Endothelial cell (in vitro differentiated cells): ENCODE measurements at places on chromosomes 12 and 14. TPM values are rescaled to one million over a fixed set of nuclear protein-coding genes. Genes with fewer than 3 reads are reported as not detected.

GRCh38 chr14:104286496-104286895, 148.1 kb downstream of the KIF26A start:
- no peak overlapping the region for H3K4me3 ChIP-seq
- no peak for DNase-seq
- no peaks in the 10 kb centered on the region for H3K36me3 ChIP-seq
- H3K4me1 ChIP-seq = peaks cover 5% of the 10 kb centered on the region

SLC16A7 gene
- 14.6 TPM for total RNA-seq

GRCh38 chr14:74612350-74613021, 449 bp upstream of the LTBP2 start:
- peak overlapping the region; percentile 80 for H3K4me3 ChIP-seq
- peak; percentile 95 for DNase-seq
- H3K4me1 ChIP-seq = peaks cover 10% of the 10 kb centered on the region
- no peak overlapping the region for H3K27ac ChIP-seq

DNA sequence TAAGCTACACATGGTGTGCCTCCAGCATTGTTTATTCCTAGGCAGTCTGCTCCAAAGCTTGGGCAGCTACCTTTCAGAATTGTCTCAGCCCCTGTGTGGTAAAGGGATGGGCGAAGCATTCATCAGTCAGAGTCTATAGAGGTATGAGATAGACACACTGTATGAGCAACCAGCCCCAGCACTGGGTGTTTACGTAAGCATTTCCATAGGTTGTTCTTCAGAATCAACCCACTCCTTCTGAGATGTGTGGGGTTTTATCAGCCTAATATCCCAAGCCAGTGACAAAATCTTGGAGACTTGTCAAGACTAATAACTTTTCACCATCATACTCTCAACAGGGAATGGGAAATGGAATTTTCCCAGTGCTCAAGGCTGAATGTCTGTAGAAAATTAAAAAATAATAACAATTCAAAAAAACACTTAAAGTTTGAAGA, 98.2 kb downstream of the BTG1 start:
- DNase-seq = no peak
- no peak overlapping the region for H3K4me3 ChIP-seq
- no peaks in the 10 kb centered on the region for H3K36me3 ChIP-seq
- no peaks in the 10 kb centered on the region for H3K27me3 ChIP-seq
- no peak overlapping the region for H3K27ac ChIP-seq

DNA sequence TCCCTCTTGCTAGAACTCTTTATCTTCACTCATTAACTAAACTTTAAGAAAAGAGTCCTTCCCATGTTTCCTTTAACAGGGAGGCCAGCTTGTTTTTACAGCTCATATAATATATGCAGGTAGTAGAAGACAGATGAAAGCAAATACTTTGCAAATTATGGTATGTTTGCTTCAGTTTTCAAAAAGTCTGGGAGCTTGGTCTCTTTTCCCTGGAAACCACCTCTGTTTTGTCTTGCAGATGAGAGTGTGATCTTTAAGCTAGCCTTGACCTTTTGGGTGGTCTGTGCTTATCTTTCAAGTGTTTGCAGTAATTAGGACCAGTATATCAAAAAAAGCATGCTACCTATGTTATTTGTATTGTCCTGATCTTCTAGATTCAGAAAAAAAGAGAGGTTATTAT, 62.7 kb downstream of the ERC1 start:
- DNase-seq = no peak
- no peak overlapping the region for H3K4me3 ChIP-seq
- no peak overlapping the region for H3K27ac ChIP-seq
- H3K4me1 ChIP-seq = peaks cover 18% of the 10 kb centered on the region
- H3K36me3 ChIP-seq = peaks cover 4% of the 10 kb centered on the region

DNA sequence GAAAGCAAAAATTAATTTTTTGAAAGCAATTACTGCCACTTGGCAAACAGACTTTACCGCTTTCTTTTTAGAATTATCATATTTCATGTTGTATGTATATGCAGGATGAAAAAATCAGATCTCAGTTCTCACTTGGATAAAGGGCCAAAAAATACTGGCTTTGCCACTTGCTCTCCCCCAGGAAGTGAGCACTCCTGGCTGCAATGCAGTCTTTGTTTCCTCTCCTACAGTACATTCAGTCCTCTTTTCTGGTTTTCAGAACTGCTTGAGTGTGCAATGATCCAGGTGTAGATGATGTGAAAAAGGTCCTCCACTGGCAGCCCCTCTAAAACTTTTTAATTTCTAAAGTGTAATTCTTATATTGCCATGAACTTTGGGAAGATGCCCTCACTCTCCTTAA, 183.4 kb downstream of the SLC25A21 start:
- no peak overlapping the region for H3K27ac ChIP-seq
- no peaks in the 10 kb centered on the region for H3K36me3 ChIP-seq
- H3K27me3 ChIP-seq = no peaks in the 10 kb centered on the region
- no peak for DNase-seq

DNA sequence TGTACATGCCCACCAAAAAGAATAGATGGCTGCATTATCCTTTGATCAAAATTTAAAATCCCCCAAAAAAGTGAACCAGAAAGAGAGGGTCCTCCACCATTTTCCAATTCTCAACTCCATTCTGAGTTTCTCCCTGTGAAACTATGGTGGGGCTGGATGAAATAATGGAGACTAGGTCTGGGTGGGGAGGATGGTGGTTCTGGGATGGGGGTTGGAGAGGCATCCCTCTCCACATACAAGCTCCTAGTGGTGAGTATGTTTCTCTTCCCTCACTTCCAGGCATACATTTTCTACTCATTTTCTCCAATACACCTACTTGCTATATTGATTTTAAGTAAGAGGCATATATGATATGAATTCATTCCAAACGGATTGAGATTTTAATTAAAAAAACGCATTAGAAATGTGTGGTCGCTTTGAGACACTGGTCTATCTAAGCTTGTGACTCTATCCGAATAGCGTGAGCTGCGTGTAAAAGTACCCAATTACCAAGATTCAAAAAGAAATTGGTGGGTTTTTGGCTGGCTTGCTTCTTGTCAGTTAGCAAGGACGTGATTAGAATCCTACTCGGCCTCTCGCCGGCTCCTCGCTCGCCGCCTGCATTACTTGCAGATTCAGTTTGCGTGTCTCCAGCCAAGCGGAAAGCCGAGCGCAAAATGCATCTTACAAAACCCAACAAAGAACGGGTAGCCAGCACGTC, 3.4 kb downstream of the ASCL1 start:
- H3K4me1 ChIP-seq = peaks cover 31% of the 10 kb centered on the region
- no peak overlapping the region for H3K27ac ChIP-seq
- H3K4me3 ChIP-seq = no peak overlapping the region
- DNase-seq = no peak

GRCh38 chr12:115687094-115687493, 590.4 kb downstream of the MED13L start:
- no peaks in the 10 kb centered on the region for H3K36me3 ChIP-seq
- H3K4me3 ChIP-seq = no peak overlapping the region
- H3K4me1 ChIP-seq = peaks cover 25% of the 10 kb centered on the region

RNF212B gene
- total RNA-seq = not detected

- H3K4me1 ChIP-seq = no peaks in the 10 kb centered on the region
- H3K4me3 ChIP-seq = no peak overlapping the region
- no peak overlapping the region for H3K27ac ChIP-seq
- no peak for DNase-seq
- no peaks in the 10 kb centered on the region for H3K27me3 ChIP-seq
- no peaks in the 10 kb centered on the region for H3K36me3 ChIP-seq
These were observed 250.6 kb downstream of the KSR2 start for GRCh38 chr12:117718141-117718540.

GRCh38 chr14:42112108-42112507, 505.4 kb downstream of the LRFN5 start:
- H3K4me3 ChIP-seq = no peak overlapping the region
- H3K36me3 ChIP-seq = no peaks in the 10 kb centered on the region
- no peaks in the 10 kb centered on the region for H3K4me1 ChIP-seq

RFLNA gene
- 13.3 TPM for total RNA-seq

DNA sequence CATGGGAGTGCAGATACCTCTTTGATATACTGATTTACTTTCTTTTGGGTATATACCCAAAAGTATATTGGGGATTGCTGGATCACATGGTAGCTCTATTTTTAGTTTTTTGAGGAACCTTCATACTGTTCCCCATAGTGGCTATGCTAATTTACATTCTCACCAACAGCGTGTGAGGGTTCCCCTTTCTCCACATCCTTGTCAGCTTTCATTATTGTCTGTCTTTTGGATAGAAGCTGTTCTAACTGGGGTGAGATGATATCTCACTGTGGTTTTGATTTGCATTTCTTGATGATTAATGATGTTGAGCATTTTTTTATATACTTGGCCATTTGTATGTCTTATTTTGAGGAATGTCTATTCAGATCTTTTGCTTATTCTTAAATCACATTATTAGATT, 44.1 kb upstream of the JDP2 start:
- H3K4me1 ChIP-seq = no peaks in the 10 kb centered on the region
- no peak overlapping the region for H3K27ac ChIP-seq
- H3K4me3 ChIP-seq = no peak overlapping the region

DNA sequence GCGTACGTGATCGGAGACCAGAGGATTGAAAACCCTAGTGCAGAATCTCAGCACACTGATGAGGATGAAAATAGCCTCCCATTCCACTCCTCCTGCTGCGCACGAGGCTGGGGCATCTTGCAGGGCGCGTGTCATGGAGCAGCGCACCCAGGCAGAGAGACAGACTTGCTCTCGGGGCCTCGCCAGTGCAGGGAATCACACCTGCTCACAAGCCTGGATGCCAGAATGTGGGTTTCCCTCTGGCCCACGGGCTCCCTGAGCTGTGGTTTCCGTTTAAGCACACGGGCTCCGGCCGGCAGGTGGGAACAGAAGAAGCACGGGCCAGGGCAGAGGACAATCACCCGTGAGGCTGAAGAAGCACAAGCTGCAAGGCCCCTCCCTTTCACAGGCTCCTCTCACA, 2.0 kb downstream of the FGF6 start:
- peaks cover 9% of the 10 kb centered on the region for H3K27me3 ChIP-seq
- no peak for DNase-seq
- peaks cover 41% of the 10 kb centered on the region for H3K4me1 ChIP-seq
- H3K27ac ChIP-seq = no peak overlapping the region

GRCh38 chr14:51428981-51429380, 188.9 kb downstream of the TMX1 start:
- H3K4me1 ChIP-seq = peaks cover 3% of the 10 kb centered on the region
- no peak overlapping the region for H3K4me3 ChIP-seq
- no peaks in the 10 kb centered on the region for H3K36me3 ChIP-seq
- no peaks in the 10 kb centered on the region for H3K27me3 ChIP-seq

GRCh38 chr14:64279704-64280668, 14.2 kb downstream of the ESR2 start:
- H3K27me3 ChIP-seq = no peaks in the 10 kb centered on the region
- H3K36me3 ChIP-seq = no peaks in the 10 kb centered on the region
- H3K27ac ChIP-seq = no peak overlapping the region
- no peak for DNase-seq

DNA sequence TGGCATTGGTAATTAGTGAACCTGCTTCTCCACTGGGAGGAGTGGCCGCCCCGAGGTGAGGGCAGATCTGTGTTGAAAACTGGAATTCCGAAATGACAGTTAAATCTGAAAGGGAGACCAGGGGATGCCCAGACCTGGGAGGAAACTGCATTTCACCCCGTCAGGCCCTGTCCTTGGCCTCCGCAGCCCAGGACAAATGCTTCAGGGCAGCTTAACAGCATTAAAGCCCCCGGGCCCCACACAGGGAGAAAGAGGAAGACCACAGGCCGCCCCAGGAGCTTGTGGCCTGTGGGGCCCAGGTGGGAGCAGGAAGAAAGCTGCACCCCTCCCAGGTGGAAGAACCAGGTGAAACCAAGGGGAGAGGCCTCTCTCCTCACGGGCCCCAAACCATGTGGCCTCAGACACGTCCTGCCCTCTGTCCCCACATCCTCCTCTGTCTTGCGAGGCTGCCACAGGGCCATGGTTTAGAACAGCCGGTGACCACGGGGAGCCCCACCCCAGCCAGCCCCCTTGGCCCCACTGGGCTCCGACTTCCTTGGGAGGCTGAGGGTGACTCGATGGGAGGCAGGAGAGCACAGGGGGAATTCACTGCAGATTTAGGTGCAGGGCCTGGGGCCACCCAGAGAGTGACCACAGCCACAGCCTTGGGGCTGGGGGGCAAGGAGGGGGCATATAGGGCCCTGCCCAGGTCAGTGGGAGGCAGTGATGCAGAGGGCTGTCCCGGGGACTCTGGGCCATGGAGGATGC, 265.4 kb downstream of the ADGRD1 start:
- no peak overlapping the region for H3K27ac ChIP-seq
- H3K27me3 ChIP-seq = peaks cover 6% of the 10 kb centered on the region
- no peak for DNase-seq
- no peaks in the 10 kb centered on the region for H3K36me3 ChIP-seq

- peaks cover 2% of the 10 kb centered on the region for H3K27me3 ChIP-seq
- H3K36me3 ChIP-seq = no peaks in the 10 kb centered on the region
- no peak overlapping the region for H3K4me3 ChIP-seq
- DNase-seq = peak; percentile 41
These were observed 24.0 kb downstream of the CCDC38 start for GRCh38 chr12:95918194-95918993.

ERGIC2 gene
- 44.4 TPM for total RNA-seq

DNA sequence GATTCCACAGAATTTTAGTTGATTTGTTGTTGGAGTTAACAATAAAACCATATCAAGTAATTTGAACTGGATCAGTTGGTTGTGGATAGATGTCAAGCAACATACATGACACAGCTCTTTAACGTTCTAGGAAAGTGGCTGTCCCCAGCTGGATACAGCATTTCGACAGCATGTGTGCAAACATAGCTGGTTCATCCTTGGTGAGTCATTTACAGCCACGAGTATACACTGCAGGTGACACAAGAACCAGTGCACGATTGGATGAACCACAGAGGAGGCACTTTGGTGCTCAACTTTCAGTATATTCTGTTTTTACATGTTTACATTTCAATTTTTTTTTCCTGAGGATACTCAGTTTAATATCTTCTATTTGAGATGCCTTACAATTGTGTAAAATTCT, 242.4 kb downstream of the TMEM117 start:
- peaks cover 1% of the 10 kb centered on the region for H3K27me3 ChIP-seq
- H3K27ac ChIP-seq = no peak overlapping the region
- H3K36me3 ChIP-seq = no peaks in the 10 kb centered on the region

MYF5 gene
- total RNA-seq = not detected

CLEC6A gene
- total RNA-seq = not detected

DNA sequence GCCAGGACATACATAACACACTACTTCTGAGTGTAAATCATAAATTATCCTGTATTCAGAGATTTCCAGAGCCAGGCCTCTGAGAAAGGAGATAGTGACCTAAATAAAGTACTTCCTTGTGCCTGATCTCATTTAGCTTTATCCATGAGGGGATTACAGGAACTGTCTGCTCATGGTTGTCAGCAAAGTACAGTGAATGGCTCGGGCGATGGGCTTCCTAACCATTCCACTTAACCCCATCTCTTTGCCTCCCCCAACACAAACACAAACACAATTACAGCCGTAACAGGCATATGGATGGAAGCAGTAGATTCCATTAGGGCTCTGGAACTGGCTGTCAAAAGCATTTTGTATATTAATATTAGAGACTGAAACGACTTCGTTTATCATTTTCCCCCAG, 206.7 kb upstream of the CPNE8 start:
- no peak overlapping the region for H3K27ac ChIP-seq
- no peaks in the 10 kb centered on the region for H3K36me3 ChIP-seq
- H3K4me3 ChIP-seq = no peak overlapping the region
- H3K4me1 ChIP-seq = no peaks in the 10 kb centered on the region
- no peaks in the 10 kb centered on the region for H3K27me3 ChIP-seq
- no peak for DNase-seq
